RWPE1 (cell line): ENCODE measurements at places on chromosomes 3 and 15.
A peak's percentile ranks its signal among the peaks of the same experiment; 100 is the strongest.

DNA sequence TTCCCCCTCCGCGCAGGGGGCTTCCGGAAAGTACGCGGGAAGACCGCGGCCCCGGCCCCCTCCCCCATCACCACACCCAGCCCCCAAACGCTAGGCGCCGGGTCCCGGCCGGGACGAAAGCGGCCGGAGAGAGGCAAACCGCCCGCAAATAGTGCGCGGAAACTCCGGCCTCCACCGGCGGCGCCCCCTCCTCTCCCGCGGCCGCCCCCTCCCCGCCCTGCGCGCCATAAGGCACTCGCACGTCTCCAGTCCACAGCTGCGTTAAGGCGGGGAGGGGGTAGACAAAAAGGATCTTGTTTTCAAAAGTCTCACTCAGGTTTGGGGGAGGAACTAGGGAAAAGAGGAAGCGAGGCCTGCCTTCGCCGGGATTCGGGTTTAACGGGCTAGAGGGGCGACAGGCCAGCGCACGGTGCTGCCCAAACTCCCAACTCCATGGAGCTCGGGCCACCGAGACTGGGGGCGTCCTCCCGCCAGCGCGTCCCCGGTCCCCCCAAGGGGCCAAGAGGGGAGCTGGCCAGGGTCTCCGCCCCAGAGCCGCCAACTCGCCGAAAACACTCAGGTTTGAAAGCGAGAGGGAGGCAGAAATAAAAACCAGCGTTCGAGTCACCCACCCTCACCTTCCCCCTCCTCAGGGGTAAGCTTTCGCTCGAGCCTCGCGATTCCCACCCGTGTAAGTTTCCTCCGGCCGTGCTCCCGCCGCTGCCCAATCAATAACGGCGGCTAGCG, 1.8 kb downstream of the ANP32A start:
- no peak for DNase-seq

- DNase-seq: no peak
Measured at GRCh38 chr3:116701070-116701469, 8.5 kb upstream of the TUSC7 start.

GRCh38 chr15:69863446-69863845, 234.3 kb downstream of the TLE3 start:
- DNase-seq: no peak

GRCh38 chr3:177599326-177599725, 402.0 kb upstream of the TBL1XR1 start:
- DNase-seq: no peak

DNA sequence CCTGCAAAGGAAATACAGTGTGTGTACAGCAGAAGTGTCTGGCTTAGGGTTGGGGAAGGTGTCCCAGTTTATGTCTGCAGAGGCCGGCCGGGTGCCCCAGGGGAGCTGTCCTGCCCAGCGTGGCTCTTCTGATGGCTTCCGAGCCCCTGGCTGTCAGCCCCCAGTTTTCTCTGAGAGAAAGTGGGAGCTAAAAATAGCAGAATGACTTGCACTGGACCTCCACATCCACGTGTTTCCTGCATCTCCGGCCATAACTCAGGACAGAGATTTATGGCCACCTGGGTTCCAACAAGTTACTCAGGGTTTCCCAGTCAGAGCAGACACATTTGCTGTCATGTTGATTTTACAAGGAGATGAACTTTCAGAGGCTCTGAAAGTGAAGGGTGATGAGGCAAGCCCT, 192.0 kb downstream of the ATP10A start:
- DNase-seq: no peak

DNA sequence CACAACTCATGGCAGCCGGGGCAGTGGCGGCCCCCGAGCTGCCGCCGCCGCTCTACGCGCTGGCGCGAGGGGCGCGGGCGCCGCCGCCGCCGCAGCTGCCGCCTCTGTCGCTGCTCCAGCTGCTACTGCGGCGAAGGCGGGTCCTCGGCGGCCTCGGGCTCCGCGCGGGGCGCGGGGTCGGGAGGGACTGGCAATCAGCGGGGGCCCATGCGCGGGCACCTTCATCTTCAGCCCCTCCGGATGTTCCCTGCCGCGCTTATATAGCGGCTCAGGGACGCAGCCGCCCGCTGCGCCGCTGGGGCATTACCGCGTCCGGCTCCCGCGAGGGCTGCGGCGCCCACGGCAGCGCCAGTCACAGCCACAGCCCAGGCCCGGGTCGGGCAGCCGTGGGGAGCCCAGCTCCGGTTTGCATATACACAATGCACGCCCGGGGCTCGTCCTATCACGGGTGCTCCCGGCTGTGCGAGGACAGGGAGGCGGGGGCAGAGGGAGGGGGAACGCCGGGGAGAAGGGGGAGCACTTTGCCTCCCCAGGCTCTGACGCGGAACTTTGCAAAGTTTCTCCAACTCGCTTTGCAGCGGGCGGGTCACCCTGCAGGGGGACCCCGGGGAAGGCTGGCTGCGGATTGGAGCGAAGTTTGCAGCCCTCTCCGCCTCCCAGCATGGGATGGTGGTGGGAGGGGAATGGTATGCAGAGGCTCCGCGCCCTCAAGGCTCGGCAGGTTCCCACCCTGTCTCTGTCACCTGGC, at the start of gene VGLL3:
VGLL3 (minus strand) TSS at position 416 of the 748 bp plus-strand sequence; CDS start at position 10, 406 bp downstream.
- DNase-seq: peak; percentile 32

GRCh38 chr3:143643905-143644304, 204.4 kb downstream of the SLC9A9 start:
- no peak for DNase-seq
